ENCODE measurements at places on chromosomes 2 and 18. TPM values are rescaled to one million over a fixed set of nuclear protein-coding genes. Genes with fewer than 3 reads are reported as not detected.

- no peak for DNase-seq
Observed at GRCh38 chr2:14743861-14744260, 111.3 kb downstream of the LRATD1 start.

DNA sequence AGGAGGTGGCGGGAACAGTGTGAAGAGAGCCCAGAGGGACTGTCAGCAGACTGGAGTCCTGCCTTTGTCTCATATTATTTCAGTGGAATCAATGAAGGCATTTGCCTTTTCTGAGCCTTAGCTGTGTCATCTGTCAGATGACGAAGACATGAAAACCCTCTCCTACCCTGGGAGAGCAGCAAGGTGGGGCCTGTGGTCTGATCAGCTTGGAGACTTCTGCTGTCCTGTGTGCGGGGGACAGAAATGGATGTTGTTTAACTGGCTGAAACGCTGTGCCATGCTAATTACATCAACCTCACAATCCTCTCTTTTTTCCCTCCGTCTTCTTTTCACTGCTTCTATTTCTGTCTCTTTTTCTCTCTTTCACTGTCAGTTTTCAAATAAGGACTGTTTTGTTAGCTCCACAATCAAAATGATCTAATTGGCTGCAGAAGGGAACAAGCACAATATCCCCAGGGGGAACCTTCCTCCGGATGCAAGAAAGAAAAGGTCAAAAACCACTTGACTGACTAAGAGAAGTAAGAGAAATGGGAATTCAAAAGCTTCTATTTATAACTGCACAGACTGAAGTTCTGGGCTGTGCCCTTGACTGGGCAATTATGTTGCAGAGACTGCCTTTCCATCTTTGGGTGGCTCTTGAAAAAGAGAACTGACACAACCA is 340.1 kb downstream of the CLIP4 start:
- no peak for DNase-seq

- no peak for DNase-seq
Observed at GRCh38 chr2:108079736-108080135, 93.4 kb downstream of the SLC5A7 start.

The BOLL gene
- total RNA-seq: not detected

The HOXD3 gene
- 3.2 TPM for total RNA-seq
